ENCODE measurements at places on chromosomes 1 and 21. TPM values are rescaled to one million over a fixed set of nuclear protein-coding genes. Genes with fewer than 3 reads are reported as not detected.

DNA sequence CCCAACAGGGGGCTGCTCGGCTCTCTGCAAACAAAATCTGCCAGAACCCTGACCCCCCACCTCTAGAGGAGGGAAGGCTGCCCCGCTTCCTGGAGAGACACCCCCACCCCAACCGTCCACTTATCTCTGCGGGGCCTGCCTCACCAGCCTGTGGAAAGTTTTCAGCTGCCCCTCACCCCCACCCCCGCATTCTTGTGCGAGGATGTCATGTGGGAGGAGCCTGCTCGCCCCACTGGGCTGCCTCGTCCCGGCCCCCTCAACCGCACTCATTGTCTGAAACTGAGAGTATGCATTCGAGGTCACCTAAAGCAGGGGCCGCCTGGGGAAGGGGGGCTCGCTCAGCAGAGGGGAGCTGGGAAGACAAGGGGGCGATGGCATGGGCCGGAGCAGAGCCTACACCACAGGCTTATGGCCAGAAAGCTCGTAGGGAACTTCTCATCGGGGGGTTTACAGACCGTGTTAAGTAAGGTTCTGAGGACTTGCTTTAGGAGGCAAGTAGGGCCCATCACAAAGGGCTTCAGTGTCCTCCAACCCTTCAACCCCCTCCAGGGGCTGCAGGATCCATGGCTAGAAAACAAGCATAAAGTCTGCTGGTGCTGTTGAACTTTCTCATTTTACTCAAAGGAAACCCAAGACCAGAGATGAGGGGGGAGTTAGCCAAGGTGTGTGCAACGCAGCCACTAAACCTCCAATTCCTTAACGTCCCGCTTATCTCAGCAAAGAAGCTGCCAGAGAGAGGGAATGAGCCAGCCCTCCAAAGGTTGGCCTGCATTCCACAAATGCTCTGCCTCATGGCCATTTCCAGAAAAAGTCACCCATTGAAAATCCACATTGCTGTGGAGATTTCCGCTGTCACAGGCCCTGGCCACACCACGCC, 9.4 kb downstream of the EPHA2 start:
- no peak for DNase-seq

GRCh38 chr21:45766501-45766900, 123.0 kb downstream of the PCBP3 start:
- DNase-seq, result no peak

GRCh38 chr1:74160046-74160445, 37.9 kb downstream of the LRRIQ3 start:
- DNase-seq, result no peak

Gene CA14
- not detected for total RNA-seq

GRCh38 chr1:153341431-153341934, 7.2 kb downstream of the PGLYRP4 start:
- DNase-seq, result no peak

Measured in vagina (tissue), 2 donors.